ENCODE measurements at places on chromosomes 3 and 15.

DNA sequence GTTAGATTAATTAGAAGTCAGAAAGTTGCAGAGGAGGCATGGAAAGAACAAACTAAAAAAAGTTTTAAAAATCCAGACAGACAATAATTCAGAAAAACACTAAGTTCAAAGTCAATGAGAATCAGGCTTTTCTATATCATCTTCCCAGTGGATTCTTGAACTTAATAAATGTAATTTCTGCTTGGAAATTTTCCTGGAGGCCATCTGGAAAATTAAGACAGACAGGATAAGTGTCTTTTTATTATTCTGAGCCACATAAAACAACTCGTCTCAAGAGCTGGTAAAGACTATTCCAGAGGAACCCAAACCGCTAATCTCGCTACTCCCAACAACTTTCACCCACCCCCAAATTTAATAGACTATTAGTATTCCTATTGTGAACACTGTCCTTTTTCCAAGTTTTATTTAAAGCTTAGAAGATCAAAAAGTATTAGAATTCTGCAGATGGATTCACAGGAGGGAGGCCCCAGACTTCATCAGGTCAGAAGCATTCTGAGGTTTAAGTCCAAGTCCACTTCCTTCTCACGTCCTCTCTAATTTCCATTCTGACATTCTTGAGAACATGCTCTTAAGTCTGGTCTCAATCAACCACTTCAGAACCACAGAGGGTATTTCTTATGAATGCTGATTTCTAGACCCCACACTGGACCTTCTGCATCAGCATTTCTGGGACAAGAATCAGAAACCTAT, 61.3 kb downstream of the ERC2 start:
- no peak for DNase-seq

- DNase-seq = no peak
These were observed 1.6 kb upstream of the VILL start for GRCh38 chr3:37988931-37989525.

- no peak for DNase-seq
These were observed 98.7 kb downstream of the PLCH1 start for GRCh38 chr3:155646128-155646527.

DNA sequence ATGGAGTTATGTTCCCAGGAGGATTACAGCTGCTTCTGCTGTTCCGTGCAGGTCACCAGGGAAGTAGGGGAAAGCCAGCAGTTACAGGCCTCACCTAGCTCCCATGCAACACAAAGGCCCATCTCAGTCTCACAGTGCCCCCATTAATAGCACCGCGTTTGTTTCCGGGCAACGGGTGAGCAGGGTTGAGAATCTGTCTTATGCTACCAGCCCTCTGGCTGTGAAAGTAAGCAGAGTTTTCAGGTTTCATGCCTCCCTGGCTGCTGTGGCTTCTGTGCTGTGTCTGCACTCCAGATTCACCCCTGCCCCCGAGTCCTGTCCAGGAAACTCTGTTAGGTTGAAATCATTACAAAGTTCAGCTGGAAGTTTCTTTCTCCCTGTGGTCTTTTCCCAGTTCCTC, 254.4 kb upstream of the GPR149 start:
- DNase-seq = no peak

GRCh38 chr3:196287090-196287439, 461 bp downstream of the PCYT1A start:
- DNase-seq = no peak

DNA sequence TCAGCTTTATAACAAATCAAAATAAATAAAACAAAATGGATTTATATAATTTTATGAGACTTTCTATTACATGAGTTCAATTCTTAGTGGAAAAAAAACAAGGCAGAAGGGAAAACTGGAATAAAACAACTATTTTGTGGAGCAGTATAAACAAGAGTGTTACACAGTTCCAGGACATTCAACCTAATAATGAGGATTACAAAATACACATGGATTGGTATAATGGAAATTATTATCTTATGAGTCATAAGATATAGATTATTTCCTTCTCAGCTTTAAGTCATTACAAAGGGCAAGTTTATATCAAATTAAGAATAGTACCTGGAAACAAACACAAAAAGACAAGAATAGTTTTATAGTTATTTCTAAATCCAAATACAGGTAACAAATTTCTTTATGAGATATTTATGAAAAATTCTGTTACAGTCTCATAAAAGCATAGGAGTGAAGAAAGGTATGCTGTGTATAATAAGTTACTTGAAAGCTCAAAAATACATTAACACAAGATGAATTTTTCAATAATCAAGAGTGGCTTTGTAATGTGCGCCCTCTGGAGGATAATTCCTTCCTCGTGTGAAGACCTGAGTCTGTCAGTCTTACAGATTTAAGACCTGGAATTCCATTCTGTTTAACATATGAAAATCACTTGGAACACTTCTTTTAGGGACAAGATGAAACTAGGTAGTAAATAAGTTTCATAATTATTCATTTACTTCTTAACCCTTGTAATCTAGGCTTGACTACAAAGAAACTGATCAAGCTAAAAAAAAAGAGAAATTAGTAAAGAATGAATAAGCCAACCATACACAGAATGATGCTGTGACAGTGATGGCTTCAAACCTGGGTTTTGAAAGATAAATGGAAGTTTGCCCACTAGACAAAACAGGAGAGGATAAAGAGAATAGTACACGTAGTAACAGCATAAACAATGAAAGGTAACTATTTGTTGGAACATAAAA, 9.5 kb downstream of the COPS2 start:
- DNase-seq = no peak

DNA sequence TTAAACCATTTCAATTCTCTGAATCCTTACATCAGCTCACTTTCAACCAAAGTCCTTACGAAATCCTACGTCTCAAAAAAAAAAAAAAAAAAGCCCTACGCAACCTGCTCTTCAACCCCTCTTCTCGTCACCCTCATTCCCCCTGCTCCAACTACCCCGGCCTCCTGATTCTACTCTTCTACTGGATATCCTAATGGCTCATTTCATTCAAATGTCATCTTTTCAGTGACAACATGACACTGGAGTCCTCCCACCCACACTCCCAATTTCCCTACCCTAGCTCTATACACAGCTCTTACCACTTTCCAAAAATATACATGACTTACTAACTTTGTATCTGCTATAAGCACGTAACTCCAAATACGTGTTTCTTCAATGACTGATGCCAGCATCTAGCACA, 11.5 kb downstream of the UBP1 start:
- no peak for DNase-seq

- no peak for DNase-seq
These were observed 76.2 kb upstream of the C2CD4B start for GRCh38 chr15:62241135-62241770.

GRCh38 chr3:187801152-187801551, 55.9 kb upstream of the BCL6 start:
- DNase-seq = no peak

GRCh38 chr15:57548835-57549234, 42.9 kb upstream of the MYZAP start:
- no peak for DNase-seq

All from activated naive CD8-positive, alpha-beta T cell treated with anti-CD3 and anti-CD28 coated beads, Interleukin-2, amount 50 U/mL, for 16 hours (primary cell).